Inflammatory macrophage (primary cell): ENCODE measurements at places on chromosomes 3 and 15.

- DNase-seq = no peak
Observed at GRCh38 chr3:190097025-190097424, 23.7 kb downstream of the P3H2 start.

- no peak for DNase-seq
Observed at GRCh38 chr15:80596521-80596976, 98.6 kb upstream of the ABHD17C start.

GRCh38 chr15:51349156-51349844 is 7.8 kb downstream of the GLDN start:
- no peak for DNase-seq

DNA sequence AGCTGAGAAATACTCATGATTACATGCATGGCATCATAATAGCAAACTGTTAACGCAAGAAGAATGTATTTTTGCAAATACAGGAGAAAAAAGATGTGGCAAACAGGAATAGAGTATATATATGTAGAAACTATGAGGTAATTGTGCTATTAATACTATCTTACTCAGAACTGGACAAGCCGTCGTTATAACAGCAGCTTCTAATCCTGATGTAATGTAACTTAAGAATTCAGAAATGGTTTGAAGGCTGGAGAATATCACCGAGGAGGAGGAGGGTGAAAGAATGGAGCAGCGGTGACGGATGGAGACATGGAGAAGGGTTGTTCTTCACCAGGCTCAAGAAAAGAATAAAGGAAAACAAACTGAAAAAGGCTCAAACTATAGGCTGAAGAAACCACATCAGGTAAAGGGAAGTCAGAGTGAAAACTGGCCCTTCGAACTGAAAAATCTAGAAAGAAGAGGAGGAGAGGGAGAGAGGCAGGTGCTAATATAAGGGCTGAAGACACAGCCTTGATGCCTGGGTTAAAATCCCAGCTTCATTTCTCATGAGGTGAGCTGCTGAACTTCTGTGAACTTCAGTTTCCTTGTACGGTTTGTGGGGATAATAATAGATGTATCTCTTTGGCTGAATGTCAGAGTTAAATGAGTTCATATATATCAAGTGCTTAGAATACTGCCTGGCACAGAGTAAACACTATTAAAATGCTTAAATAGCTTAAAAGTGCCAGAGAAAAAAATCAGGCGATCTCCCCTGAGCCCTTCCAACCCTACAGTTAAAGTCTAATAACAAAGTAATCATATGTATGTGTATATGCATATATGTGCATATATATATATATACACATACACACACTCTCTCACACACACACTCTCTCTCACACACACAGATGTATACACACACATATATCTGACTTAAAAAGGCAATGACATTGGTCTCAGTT is 43.9 kb downstream of the GOLIM4 start:
- DNase-seq = peak; percentile 59

DNA sequence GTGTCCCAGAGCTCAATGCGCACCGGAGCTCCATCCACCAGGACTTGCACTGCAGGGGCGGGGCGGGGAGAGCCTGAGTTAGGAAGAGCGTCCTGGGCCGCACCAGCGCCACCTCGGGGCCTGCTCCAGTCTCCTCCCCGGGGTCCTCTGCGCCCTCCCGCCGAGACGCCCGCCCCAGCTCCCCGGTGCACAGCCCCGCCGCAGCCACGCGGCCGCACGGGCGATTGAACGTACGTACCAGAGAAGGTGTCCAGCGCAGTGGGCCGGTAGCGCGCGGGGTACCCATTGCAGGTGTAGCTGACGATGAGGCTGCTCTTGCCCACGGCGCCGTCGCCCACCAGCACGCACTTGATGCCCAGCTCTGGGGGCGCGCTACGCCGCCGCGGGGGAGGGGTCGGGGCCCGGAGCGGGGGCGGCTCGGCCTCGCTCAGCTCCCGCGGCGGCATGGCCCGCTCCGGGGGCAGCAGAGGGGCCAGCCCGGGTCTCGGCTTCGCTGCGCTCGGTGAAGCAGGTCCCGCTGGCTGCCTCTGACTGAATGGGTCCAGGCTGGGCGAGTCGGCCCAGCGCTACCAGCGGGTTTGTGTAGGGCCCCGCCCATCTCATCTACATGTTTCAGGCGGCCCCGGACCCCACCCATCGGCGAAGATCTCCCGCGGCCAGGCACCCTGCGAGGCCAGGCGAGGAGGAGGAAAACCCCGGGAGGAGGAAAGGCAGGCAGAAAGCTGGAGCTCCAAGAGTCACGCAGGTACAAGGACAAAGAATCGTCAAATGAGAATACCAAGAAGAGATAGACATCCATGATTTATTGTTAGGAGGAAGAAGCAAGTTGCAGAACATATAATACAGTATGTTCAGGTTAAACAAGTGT is at the start of gene RHOV:
Gene RHOV (minus strand): TSS at position 541 of the 868 bp plus-strand sequence. CDS start 95 bp downstream, at position 446.
- DNase-seq = peak; percentile 12

DNA sequence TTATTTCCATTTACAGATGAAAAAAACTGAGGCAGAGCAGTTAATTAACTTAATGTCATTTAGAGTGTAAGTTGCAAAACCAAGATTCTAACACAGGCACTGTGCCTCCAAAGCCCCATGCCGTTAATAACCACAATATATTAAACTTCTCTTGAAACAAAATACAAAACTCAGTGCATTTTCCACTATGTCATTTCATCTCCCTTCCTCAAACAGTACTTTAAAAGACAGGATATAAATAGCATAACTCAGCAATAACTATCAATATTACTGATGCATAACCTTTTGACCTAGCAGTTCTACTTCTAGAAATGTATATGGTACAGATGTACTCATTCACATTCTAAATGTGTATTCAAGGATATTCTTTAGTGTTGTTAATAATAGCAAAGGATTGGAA is 5.1 kb upstream of the TASOR start:
- no peak for DNase-seq

DNA sequence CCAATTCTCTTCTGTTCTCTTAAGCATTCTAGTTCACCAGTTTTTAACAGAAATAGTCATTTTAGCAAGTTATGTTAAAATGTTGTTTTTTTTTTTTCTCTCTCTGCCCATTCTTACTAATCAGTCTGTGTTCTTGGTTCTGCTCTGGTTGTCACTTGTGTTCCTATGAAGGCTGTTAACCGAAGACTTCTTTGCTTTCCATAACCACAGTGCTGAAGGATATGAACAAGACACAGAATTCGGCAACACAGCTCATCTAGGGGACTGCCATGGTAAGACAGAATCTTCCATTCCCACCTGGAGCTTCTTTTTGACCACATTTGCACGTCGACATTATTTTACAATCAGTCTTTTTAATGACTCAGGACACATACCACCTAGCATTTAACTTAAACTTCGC is 49.1 kb downstream of the SEMA6D start:
- no peak for DNase-seq

- peak; percentile 53 for DNase-seq
Observed at GRCh38 chr15:31396881-31397560, 70.4 kb downstream of the KLF13 start.

GRCh38 chr15:31285772-31286261 is 40.8 kb upstream of the KLF13 start:
- no peak for DNase-seq
